ENCODE measurements at places on chromosomes 6 and 20.

DNA sequence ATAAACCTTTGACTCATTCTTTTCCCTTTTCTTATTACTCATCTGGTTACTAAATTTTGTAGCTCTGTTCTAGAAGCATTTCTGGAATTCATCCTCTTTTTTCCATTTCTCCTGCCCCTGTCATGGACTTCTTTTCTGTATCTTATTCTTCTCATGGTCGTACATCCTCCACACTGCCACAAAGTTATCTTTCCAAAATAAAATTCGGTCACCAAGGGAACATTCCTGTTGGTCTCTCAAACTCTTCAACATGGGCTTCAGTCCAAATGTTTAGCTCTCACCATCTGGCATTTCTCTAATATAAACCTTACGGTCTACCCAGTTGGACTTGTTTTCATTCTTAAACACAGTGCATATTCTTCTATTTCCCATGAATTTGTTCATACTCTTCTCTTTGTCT lies 428.8 kb upstream of the ID4 start:
- DNase-seq = no peak

GRCh38 chr6:14077193-14077867 lies 40.2 kb upstream of the CD83 start:
- DNase-seq = no peak

GRCh38 chr6:26258212-26258977 lies 106.6 kb upstream of the BTN3A2 start:
- DNase-seq = no peak

DNA sequence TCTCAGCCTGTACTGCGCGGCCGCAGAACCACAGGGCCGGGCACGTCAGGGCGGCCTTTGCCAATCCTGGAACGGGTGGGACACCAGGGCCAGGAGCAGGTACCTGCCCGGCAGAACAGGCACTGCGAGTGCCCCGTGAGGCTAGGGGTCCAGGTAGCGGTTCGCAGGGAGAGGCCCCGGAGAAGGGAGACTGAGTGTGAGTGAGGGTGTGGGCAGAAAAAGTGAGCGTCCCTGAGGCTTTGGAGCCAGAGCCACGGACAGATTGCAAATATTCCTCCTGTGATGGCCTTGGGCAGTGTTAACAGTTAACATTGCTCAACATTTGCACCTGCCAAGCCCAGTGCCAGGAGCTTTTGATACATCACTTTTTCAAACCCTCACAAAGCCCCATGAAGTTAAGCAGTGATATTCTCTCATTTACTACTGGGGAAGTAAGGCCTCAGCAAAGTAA lies 491 bp downstream of the GNMT start:
- DNase-seq = no peak

GRCh38 chr6:79250107-79250514 lies 15.6 kb upstream of the HMGN3 start:
- DNase-seq = no peak

GRCh38 chr20:25470045-25470444 lies 62.6 kb downstream of the GINS1 start:
- peak; percentile 67 for DNase-seq

DNA sequence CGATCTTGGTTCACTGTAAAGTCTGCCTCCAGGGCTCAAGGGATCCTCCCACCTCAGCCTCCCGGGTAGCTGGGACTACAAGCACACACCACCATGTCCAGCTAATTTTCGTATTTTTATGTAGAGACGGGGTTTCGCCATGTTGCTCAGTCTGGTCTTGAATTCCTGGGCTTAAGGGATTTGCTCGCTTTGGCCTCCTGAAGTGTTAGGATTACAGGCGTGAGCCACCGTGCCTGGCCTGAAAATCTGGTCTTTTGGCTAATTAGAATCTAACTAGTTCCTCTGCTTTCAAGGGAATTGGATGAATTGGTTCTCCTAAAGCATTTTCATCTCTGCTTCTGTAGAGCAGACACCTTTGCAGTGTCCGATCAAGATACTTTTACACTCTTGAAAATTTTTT lies 51.3 kb downstream of the NCOA3 start:
- DNase-seq = no peak

GRCh38 chr6:1536526-1537429 lies 72.9 kb upstream of the FOXC1 start:
- no peak for DNase-seq

GRCh38 chr6:109453594-109454495 lies 1.7 kb downstream of the MICAL1 start:
- DNase-seq = no peak

DNA sequence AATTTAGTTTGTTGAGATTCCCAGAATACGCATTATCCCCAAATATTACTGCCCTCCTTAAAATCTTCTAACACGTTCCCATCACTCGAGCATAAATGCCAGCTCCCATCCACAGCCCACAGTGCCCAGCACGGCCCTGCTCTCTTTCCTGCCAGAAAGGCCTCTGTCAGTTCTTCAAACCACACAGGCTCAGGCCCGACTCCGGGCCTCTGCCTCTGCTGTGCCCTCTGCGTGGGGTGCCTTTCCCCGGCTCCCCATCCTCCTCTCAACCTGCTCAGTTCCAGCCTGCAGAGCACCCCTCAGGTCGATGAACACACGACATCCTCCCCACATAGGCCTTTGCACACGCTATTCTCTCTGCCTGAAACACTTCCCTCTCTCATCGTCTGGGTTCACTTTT lies 12.8 kb downstream of the ULBP3 start:
- DNase-seq = no peak

DNA sequence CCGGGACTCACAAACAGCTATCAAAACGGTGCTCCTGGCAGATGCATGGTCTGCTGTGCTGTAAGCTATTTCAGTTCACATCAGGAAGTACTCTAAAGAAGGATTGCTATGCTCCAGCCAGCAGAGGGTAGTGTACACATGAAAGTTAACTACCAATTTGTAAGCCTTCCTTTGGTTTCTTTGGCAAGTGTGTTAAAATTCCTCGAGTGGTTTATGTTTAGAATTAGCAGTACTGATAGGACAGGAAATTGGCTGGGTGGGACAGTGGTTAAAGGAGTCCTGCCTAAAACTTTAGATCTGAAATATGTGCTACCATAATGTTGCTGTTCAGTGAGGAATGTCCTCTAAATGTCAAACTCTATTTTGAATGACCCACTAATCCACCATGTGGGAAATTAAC lies 47.4 kb downstream of the TRMT11 start:
- DNase-seq = peak; percentile 45

GRCh38 chr6:40288919-40289318 lies 298.2 kb downstream of the LRFN2 start:
- no peak for DNase-seq

DNA sequence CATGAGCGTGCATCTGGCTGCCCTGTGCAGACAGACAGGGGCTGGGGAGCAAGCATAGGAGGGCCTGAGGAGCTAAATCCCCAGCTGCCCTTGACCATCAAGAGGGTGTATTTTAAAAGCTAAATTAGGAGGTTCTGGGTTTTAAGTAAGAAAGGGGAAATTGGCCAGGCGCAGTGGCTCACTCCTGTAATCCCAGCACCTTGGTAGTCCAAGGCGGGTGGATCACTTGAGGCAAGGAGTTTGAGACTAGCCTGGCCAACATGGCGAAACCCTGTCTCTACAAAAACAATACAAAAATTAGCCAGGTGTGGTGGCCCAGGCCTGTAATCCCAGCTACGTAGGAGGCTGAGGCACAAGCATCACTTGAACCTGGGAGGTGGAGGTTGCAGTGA lies 27.8 kb downstream of the SERPINB6 start:
- no peak for DNase-seq

DNA sequence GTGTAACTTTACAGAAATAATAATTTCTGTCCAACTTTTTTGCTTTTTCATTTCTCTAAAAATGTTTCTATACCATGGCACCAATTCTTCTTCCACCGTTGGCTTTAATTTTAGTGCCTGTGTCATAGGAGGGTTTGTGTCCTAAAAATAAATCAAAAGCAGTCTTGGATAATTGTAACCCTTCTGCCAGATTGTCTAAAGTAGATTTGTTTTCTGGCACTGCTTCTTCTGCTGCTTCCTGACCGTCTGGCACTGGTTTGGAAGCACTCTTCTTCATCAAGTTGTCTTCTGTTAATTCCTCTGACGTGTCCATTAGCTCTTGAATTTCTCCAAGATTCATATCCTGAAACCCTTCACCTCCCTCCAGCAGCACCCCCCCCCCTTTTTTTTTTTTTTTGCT lies 33.1 kb downstream of the SCAF8 start:
- no peak for DNase-seq

- peak; percentile 57 for DNase-seq
Observed at GRCh38 chr6:75210885-75211739, 5.3 kb upstream of the COL12A1 start.

- DNase-seq = no peak
Observed at GRCh38 chr20:36298061-36298460, 8.1 kb upstream of the DLGAP4 start.

DNA sequence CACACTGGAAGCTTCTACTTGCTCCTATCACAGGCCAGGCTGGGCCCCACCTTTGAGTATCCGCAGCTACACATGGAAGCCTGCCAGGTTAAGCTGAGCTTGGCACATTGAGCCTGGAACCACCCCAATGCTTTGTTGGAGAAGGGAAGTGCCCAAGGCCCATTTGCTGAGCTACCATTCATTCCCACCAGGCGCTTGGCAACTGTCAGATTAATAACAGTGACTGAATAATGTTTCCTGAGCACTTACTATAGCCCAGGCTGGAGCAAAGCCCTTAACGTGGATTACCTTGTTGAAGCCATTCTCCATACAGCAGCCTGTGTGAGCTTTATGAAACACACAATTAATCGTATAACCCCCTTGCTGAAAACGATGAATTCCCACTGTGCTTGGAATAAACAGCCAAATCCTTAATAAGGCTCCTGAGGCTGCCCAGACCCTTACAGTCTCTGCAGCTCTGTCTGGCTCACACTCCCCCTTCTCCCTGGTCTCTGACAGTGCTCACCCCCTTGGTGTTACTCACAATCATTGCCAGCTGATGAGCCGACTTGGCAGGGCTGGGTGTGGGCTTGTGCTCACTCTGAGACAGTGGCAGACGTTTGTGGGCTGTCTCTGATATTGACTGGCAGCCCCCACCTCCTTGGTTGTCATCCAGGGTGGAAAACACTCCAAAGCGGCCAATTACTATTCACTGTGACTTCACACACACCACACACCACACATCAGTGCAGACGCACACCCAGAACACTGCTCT lies 357.1 kb downstream of the MAFB start:
- DNase-seq = no peak

DNA sequence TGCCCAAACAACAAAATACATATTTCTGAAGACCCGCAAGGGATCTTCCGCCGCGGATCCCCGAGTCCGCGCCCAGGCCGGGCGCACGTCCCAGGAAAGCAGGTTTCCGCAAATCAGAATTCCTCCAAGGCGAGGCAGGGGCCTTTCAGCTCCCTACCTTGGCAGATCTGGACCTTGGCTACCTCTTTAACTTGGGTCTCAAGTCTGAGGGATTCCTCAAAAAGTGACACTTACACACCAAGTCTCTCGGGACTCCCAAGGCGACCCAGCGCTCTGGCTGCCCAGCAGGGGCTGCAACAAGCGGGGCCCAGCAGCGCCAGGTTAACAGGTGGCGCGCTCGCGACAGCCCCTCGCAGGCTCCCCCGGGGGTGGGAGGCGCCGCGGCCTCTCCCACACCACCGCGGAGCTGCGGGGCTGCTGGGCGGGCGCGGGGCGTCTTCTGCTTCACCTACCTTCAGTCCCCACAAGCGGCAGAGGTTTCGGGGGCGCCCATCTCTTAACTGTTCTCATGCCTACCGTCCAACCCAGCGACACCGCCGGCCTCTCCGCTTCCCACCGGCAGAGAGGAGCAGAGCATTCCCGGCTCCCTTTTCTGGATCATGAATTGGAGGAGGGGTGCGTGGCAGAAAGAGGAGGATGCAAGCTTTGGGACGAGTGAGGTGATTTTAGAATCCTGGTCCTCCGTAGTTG lies 414 bp downstream of the SIM1 start:
- DNase-seq = no peak

- no peak for DNase-seq
Observed at GRCh38 chr6:45983062-45983461, 32.6 kb downstream of the CLIC5 start.

- DNase-seq = no peak
Observed at GRCh38 chr6:170093658-170094596, 197.0 kb downstream of the DLL1 start.

DNA sequence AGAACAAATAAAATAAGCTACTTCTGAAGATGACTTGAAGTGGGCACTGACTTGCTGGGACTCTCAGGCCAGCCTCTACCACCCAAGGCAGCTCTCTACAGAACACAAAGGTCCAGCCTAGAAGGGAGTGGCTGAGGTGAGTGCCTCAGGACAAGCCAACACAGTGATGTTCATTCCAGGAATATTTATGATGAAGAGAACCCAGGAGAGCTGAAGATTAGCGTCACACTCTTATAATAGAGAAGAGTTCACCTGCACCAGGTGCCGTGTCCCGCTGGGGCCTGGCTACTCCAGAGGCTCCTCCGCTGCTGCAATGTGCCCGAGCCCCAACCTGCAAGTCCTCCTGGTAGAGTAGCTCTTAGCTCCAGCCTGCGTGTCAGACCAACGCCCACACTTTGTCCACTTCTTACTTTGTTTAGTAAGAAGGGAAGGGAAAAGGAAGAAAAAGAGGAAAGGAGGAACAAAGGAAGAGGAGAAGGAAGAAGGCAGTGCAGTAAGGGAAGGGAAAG lies 182.4 kb upstream of the QKI start:
- no peak for DNase-seq

DNA sequence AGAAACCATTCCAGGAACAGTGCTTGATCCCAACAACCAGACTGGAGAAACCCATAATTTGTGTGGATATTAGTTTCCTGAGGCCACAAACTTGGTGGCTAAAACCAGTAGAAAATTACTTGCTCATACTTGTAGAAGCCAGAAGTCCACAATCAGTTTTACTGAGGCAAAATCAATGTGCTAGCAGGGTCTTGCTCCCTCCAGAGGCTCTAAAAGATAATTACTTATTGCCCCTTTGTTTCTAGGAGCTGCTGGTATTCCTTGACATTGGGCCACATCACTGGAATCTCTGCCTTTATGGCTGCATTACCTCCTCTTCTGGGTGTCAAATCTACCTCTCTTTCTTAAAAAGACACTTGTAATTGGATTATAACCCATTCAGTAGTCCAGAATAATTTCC lies 142.2 kb upstream of the SAMD5 start:
- DNase-seq = no peak

Data from Jurkat, Clone E6-1 (cell line).